ENCODE measurements at places on chromosomes 12 and 14.

- no peak for DNase-seq
Measured at GRCh38 chr12:65845751-65846537, 21.7 kb downstream of the HMGA2 start.

DNA sequence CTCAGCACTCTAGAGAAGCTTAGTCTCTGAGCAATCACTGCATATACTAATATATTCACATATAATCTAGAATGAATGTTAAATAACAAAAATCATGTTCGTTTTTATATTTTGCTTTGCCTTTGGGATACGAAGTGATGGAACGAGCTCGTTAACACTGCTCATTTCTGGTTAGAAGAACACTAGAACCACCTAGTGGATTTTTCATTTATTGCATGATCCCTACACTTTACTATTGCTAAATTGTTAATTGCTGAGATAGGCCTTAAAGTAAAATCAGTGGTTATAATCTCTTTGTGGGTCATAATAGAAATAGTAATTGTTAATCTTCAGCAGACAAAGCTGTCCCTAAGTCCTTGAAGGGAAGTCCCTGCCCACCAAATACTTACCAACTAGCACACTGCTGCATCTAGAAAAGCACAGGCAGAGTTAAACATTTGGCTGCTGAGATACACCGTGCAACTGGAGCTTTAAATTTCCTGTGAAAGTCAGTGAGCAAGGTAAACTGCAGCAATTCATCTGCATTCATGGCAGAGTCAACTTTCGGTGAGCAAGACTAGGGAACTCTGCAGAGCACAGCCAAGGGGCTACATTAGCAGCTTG is 353.7 kb downstream of the APAF1 start:
- DNase-seq, result no peak

DNA sequence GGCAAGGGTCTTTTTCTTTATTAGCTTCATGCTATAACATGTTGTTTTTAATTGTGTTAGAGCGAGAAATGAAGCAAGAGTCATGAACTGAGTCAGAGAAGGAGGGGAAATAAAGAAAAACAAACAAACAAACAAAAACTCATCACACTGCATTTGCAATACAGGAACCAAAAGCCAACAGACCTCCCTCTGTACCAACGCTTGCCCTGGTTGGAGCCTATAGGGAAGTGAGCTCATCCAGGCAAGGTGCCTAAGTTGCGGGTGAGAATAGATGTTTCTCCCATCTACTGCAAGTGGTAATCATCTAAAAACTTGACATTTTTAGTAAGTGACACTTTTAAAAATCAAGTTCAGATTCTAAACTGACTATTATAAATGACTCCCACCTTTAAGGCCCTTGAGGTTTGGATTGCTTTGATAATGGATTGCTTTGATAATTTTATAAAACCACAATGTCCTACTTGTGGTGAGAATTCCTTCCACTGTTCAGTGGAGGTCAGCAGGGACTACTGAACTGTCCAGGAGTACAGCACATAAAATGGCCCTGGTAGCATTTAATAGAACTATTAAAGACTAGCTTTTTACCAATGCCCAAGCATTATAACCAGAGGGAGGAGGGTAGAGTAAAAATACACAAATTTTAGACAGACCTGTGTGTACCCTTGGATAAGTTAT is 31.3 kb downstream of the SLC38A1 start:
- DNase-seq, result no peak

GRCh38 chr14:103298620-103299019 is 35.4 kb upstream of the EIF5 start:
- no peak for DNase-seq

- no peak for DNase-seq
Measured at GRCh38 chr14:52700701-52701172, 5.4 kb upstream of the ERO1A start.

GRCh38 chr14:82667501-82667900 is 1133.8 kb upstream of the SEL1L start:
- DNase-seq, result no peak

DNA sequence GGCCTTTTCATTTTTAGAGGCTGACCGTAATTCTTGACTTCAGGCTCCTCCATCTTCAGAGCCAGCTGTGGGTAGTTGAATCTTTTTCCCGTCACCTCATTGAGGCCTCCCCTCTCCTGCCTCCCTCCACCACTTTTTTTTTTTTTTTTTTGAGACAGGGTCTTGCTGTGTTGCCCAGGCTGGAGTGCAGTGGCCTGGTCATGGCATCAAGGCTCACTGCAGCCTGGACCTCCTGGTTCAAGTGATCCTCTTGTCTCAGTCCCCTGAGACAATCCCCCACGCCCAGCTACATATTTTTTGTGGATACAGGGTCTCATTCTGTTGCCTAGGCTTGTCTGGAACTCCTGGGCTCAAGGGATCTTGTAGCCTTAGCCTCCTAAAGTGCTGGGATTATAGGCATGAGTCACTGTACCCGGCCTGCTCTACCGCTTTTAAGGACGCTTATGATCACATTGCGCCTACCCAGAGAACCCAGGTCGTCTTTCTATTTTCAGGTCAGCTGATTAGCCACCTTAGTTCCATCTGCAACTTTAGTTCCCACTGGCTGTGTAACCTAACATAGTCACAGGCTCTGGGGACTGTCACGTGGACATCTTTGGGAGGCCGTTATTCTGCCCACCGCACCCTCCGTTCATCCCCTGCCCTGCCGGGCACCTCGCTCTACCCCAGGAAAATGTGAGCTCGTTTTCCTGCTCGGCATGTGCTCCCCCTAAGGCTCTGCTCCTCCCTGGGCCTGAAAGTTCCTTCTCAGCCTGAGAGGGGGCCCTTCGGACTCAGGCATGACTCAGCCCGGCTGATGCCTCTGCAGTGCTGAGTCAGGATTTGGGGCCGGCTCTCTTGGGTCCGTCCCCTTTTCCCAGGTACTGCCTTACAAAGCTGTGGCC is 13.4 kb downstream of the TNFAIP2 start:
- DNase-seq, result no peak

DNA sequence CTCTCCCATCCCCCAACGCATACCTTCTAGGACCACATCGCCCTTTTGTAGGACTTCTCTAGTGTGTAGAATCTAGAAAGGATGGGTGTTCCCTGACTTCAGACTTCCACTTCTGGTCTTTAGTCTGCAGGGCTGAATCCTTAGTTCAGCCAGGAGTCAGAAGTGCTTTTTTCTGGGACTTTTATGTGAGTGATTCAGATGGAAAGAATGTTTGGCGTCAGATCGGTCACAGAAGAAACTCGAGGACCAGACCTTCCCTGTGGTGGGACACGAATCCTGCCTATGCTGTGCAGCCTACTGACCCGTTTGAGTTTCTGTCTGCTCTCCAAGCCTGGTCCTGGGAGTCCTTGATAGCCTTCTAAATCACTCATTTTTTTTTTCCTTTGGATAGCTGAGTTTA is 165.4 kb upstream of the SSTR1 start:
- DNase-seq, result no peak
